NCI-H1436 treated with DMSO at 0.1 percent for 48 hours (cell line): ENCODE measurements at places on chromosomes 5 and 9.

DNA sequence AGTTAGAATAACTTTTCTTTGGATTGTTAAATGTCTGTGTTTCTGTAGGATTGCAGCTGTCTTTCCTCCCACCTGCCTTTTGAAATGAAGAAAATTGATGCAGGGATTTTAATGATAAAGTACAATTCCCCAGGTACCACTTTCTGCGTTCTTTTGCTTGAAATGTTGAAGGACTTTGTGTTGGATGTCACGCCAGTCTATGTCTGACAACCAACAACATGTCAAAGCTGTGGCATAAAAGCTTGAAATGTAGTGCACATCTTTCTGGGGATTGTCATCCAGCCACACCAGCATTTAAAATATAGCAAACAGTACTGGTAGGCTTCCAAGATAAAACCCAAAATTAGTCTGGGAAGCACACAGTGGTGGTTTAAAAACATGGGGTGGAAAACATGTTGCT lies 381.4 kb downstream of the TMEM161B start:
- no peak for DNase-seq

DNA sequence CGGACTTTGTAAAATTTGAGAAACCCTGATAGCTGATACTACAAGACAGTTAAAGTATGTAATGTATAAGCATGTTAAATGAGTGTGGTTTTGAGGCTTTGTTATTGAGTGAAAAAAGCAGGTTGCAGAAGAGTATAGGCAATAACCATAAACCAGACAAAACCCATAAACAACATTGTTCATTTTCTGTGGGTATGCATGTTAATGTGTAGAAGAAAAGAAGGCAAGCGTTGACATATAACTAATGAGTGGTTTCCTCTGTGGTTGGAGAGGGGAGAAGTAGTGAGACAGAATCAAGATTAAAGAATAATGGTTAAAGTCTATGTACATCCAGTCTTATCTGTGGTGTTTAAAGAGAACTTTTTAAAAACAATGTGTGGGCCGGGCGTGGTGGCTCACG lies 26.2 kb downstream of the RAD23B start:
- DNase-seq, result no peak

GRCh38 chr5:35407697-35408096 lies 177.4 kb upstream of the PRLR start:
- DNase-seq, result no peak

GRCh38 chr5:154243736-154244135 lies 53.2 kb downstream of the GALNT10 start:
- no peak for DNase-seq

GRCh38 chr5:60677850-60678664 lies 21.9 kb downstream of the DEPDC1B start:
- DNase-seq, result no peak

DNA sequence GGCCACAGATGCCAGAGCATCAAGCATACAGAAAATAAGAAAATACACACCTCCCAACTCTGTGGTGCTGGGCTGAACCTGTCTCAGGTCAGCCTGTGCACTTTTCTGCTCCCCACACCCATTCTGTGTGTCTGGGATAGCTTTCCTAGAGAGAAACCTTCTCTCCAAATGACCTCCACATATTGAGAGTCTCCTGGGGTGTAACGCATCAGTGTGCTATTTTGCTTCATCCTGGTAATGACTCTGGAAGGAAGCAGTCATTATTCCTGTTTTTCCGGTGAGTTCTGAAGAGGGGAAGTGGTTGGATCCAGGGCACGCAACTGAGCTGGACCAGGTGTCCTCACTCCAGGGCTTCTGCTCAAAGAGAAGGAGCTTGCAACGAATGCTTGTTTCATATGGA lies 73.2 kb upstream of the SH3PXD2B start:
- no peak for DNase-seq
